Activated CD4-positive, CD25-positive, alpha-beta regulatory T cell (primary cell): ENCODE measurements at places on chromosomes 2 and 18.

DNA sequence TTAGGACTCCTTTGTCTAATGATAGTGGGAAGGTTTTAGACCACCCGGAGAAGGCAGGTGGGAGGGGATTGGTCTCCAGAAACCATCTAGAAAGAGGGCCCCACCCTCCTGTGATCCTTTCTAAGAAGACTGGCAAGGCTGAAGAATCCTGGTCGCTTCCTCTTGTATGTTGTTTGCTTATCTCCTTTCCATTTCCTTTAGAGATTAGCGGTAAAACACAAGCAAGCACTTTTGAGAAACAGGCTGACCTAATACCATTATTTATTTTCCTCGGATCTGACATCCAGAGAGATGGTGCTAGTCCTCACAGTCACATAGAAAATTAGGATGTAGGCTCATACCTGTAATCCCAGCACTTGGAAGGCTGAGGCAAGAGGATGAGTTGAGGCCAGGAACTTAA lies 45.2 kb upstream of the SPRED2 start:
- no peak for DNase-seq

GRCh38 chr2:239928391-239929350 lies 96.5 kb downstream of the NDUFA10 start:
- DNase-seq: no peak

DNA sequence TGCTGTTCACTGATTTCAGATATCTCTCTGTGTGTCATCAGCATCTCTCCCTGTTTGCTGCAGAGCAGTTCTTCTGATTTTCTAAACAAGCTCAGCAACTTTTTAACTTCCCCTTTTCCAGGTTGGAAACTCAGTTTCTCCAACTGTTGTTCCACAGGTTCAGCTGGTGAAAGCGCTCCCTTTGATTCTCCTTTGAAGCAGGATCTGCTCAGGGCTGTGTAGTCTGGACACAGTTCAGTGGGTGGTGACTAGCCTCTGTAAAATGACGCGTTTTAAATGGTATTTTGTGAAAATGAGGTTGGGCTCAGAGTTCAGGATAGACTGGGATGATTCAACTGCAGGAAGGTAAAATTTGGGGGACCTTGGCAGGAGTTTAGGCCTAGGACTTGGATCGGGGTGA lies 106.3 kb downstream of the TRIM43 start:
- no peak for DNase-seq

DNA sequence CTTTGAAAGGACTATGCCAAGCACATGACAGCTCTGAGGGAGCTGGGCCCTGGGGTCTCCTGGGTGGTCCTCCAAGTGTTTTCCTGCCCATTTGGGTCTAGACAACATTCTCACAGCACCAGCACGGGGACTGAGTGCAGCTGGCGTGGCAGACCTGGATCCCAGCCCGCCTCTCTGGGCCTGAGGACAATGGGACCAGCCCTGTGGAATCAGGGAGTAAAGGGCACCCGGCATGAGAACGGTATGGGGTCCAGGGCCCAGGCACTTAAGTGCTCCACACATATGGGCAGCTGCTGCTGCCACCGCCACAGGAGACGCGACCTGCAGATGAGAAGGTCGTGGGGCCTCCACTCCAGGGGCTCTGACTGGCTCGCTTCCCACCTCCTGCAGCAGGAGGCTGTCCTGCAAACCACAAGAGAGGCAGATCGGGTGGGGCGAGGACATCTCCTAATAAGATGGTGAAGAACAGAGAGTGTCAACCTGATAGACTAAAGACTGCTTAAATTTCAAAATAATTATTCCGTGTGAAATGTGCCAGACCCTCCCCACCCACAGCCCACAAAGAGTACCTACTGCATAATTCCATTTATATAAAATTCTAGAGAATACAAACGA lies 46.3 kb downstream of the FAM178B start:
- DNase-seq: no peak

GRCh38 chr2:2871480-2872308 lies 505.9 kb downstream of the EIPR1 start:
- DNase-seq: no peak

DNA sequence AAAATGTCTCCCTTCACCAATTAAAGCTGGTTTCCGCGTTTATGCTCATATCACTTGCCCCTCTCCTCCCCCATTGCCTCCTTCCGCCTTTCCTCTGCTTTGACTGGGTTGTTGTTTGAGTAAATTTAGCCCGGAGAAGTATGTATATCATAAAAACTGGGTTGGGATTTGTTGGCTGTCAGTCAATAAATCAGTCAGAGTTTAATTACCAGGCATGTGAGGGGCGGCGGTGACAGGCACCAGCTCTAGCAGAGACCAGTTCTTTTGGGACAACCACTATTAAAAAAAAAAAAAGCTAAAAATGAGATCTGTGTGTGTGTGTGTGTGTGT lies 382.4 kb upstream of the SMIM21 start:
- DNase-seq: no peak

- DNase-seq: no peak
Measured at GRCh38 chr2:171965661-171966060, 34.1 kb upstream of the METAP1D start.

- DNase-seq: no peak
Measured at GRCh38 chr2:95337829-95338228, 40.7 kb downstream of the KCNIP3 start.

DNA sequence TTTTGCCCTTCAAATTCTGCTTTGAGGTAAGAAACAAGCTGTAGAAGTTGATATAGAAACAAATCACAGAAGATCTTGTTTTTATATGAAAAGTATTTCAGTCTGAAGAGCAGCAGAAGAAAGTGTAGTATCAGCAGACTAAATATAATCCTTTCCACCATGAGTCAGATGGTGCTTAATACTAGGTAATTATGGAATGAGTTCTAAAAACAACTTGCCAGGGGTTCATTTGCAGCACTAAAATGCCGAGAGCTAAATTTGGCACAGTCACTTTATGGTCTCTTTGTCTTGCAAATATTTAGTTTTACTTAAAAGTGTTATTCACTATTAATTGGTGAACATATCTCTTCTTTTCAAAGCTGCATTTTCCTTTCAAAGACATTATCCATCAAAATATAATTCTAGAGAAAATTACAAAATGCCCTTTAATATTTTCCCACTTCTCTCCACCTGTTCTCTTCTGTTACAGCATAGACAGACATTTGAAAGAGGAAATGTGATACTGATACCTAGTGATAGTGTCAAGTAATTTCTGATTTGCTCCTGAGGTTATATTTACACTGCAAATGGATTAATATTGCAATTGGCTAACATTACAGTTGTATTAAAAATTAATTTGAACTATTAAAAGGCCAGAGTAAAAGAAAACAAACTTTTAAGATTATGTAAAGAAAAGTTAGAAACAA lies 5.3 kb downstream of the MYL1 start:
- DNase-seq: no peak

GRCh38 chr2:64989982-64990614 lies 899 bp downstream of the SLC1A4 start:
- DNase-seq: no peak

DNA sequence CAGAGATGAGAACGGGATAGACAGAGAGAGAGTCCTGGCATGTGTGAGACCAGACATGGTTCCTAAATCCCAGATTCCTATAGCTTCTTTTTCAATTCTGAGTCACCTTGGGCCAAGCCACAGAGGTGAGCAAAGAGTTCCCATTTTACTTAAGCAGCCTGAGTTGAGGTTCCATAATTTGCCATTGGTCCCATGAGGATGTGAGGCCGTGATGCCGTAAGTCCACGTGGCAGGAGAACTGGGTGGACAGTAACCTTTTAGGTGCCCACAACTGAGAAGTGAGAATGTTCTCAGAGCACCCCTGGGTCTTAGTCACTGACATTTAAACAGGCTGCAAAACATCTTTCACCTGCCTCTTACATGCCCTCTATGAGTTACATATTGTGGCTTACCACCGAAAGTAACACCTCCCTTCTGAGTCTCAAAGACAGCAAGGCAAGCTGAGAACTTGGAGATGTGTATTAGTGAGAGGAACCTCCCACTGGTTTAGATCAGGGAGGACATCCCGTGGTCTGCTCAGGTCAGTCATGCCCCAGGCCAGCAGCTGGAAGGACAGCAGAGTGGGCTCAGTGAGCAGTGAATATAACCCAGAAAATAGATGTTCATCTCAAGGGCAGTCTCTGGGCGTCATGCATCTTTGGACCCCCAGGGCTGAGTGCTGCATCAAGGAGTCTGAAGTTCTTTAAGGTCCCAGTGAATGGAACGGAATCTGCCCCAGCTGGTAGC lies 127.9 kb upstream of the LGALSL start:
- DNase-seq: peak; percentile 11

GRCh38 chr2:98763209-98763951 lies 32.4 kb upstream of the MGAT4A start:
- no peak for DNase-seq
